ENCODE measurements at places on chromosomes 1 and 21. TPM values are rescaled to one million over a fixed set of nuclear protein-coding genes. Genes with fewer than 3 reads are reported as not detected.

- DNase-seq, result no peak
Observed at GRCh38 chr1:84668185-84668584, 22.1 kb downstream of the SSX2IP start.

- peak; percentile 70 for DNase-seq
Observed at GRCh38 chr1:95236784-95237575, 3.0 kb downstream of the RWDD3 start.

- DNase-seq, result peak; percentile 60
Observed at GRCh38 chr1:26016953-26017545, 4.5 kb upstream of the EXTL1 start.

DNA sequence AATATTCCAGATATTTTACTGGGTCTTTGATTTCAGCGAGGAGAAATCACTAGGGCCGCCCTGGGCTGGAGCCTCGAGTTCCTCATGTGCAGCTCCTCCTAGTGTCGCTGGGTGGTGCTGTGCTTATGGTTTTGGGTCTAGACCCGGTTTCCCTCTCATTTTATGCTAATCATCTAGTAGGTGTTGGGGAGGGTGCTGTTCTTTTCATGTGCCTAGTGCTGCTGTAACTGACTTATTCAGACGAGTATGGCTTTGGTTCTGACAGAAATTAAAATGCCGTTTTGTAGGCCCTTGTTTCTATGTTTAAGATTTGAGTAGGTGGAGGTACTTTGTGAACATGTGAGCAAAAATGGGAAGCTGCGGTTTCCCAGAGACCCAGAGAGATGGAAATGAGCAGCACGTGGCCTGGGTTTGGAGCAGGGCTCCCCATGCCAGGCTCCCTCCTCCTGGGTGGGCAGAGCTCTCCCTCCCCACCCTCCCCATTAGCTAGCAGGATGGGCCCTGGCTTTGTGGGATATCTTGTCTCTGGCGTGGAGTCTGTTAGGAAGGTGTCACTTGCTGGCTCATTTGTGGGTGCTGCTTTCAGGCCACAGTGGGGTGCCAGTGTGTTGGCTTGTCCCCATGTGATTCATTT, 74.0 kb upstream of the GPR88 start:
- peak; percentile 72 for DNase-seq

DNA sequence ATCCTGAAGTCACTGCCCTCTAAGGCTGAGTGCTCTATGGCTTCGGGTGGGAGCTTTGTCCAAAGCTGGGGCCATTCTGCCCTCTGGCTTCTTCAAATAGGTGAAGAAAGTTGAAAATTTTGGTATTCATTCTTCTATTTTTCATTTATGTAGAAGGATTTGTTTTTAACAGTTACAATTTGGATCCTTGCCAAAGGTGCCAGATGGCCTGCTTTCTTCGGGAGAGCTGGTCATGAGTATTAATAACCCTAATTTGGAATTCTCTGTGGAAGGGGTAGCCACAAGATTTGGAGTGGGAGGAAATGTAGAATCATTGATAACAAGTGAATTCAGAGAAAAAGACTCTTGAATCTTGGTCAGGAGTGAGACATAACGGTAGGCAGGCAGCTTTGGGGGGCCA, 370.4 kb upstream of the ST6GALNAC5 start:
- DNase-seq, result no peak

DNA sequence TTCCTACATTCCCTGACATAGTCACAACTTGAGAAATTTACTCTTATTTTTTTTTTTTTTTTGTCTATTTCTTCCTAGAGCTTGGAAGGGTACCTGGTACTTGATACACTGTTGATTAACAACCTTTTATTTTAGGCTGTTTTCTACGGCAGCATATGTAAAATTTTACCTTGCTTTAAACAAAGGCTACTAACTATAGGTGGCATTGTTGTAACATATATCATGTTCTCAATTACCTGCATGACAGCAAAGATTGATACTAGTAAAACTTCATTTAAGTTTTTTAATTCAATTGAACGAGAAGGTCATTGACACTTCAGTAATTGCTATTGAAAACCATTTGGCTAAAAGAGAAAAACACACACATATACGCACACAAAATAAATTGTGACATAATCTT, 238.3 kb upstream of the ESRRG start:
- no peak for DNase-seq

GRCh38 chr1:27138368-27138767, 16.6 kb downstream of the SLC9A1 start:
- DNase-seq, result no peak

GRCh38 chr1:60394436-60394835, 320.9 kb upstream of the C1orf87 start:
- no peak for DNase-seq

GRCh38 chr1:113674591-113674990, 84.7 kb downstream of the PHTF1 start:
- DNase-seq, result no peak

- no peak for DNase-seq
Observed at GRCh38 chr1:212622467-212622866, 13.9 kb downstream of the ATF3 start.

GRCh38 chr1:234163267-234163919, 209.9 kb upstream of the COA6 start:
- DNase-seq, result no peak

- DNase-seq, result no peak
Observed at GRCh38 chr1:157658571-157658970, 42.0 kb downstream of the FCRL3 start.

- DNase-seq, result no peak
Observed at GRCh38 chr1:247360991-247361731, 29.5 kb upstream of the ZNF496 start.

- no peak for DNase-seq
Observed at GRCh38 chr1:27029517-27029916, 16.9 kb upstream of the TENT5B start.

GRCh38 chr1:47181095-47181954, 8.5 kb downstream of the PDZK1IP1 start:
- no peak for DNase-seq

DNA sequence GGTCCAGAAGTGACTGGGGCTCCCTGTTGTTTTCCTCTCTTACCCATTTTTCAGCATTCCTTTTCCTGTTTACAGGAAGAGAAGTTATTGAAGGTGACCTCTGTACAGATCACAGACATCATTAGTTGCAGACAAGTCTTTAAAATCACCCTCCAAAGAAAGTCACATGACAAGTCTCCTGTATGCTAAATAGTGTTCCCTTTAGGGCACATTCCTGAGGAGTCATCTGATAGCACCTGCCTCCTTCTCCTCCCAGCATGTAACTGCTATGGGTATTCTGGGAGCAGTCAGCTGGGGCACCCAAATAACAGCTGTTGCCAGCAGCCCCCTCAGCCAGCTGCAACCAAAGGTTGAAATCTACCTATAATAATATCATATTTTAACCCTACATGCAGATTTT, 200.6 kb downstream of the PTGER3 start:
- DNase-seq, result no peak

DNA sequence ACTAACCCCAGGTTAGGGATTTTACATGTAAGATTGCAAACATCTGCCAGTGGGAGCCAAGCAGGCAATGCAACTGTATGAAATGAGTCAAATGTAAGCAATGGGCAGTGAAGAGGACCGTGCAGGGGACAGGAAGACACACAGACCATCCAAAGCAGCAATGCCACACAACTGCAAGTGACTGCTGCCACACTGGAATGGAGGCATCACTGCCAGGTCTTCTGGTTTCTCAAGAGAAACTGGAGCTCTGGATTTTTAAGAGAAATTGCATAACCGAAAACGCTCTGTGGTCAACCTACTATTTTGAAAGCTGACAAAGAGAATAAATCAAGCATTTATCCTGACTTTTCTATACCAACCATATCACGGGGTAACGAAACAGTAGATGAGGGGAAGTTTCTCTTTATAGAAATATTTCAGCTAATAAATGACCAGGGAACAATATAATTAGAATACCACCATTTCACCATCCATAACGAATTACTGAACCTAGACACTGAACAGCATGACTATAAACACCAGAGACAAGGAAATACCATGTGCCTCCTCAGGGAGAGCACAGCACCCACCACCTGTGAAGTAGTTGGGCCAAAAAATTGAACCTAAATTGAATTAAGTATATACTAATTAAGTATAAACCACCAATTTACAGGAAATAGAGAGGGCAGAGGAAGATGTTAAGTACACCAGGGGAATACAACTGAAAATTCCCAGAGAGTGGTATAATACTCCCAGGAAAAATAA, 4.4 kb downstream of the AK2 start:
- peak; percentile 49 for DNase-seq

GRCh38 chr1:230768903-230769570, 21.8 kb downstream of the CAPN9 start:
- DNase-seq, result peak; percentile 28

DNA sequence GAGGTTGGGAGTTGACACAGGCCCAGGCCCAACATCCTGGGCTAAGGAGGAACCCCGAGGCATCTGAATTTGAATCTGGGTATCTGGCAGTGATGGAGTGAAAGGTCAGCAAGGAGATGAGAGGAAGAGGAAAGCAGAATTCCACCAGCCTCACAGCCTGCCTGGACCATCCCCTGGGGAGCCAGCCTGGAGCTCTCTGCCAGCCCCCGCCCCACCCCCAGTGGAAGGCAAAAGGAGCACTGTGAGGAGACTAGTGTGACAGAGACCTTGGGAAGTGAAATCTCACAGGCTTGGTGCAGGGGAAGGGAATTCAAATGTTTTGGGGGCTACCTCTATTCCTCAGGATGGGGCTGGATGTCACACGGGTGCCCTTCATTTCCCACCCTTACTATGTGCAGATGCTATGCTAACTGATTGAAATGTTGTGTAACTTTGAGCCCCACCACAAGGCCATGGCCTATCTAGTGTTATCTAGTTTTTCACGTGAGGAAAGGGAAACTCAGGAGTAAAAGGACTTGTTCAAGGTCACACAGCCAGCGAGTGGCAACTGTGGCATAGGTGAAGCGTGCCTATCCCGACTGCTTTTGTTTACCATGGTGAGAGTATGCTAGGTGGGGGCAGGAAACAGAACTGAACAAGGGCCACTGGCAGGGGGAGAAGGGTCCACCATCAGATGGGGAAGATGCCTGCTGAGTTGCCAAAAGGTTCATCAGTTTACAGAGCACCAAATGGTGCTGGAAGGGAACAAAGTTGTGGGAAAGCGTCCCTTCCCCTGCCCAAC, 29.8 kb downstream of the AHDC1 start:
- no peak for DNase-seq

- peak; percentile 1 for DNase-seq
Observed at GRCh38 chr1:248404024-248404423, 1.2 kb downstream of the OR2T1 start.

- no peak for DNase-seq
Observed at GRCh38 chr1:182560392-182560984, 28.6 kb downstream of the RNASEL start.

- no peak for DNase-seq
Observed at GRCh38 chr1:232578651-232579195, 51.2 kb downstream of the SIPA1L2 start.

GRCh38 chr1:172298141-172298540, 122.3 kb upstream of the C1orf105 start:
- peak; percentile 28 for DNase-seq

GRCh38 chr1:69919129-69919921, 286.1 kb downstream of the LRRC40 start:
- DNase-seq, result no peak

DNA sequence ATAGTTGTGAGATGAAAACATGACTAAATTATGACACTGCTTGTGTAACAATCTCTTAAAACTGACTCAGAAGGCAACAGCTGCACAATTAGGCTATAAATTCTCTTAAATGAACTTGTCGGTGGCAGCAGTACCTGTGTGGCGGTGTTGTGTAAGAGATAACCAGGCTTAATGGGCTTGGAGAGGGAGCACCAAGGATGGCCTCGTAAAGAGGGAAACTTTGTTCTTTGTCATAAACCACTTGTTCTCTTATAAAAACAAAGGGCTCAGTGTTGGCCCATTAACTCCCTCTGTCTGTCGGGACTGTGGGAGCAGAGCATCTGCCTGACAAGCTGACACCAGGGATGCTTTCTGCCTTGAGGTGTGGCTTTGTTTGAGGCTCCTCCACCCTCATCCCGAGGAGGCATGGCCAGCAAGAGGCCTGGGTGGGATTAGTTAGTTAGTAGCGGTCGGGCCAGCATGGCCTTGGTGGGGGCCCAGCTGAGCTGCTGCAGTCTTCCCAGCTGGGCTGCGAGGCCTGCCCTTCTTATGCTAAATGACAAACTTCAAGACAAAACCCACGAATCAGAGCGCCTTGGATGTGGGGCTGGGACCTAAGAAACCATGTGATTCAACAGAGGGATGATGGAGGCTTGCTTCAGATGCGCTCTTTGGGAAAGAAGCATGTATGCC, 171.4 kb downstream of the CAMTA1 start:
- no peak for DNase-seq

DNA sequence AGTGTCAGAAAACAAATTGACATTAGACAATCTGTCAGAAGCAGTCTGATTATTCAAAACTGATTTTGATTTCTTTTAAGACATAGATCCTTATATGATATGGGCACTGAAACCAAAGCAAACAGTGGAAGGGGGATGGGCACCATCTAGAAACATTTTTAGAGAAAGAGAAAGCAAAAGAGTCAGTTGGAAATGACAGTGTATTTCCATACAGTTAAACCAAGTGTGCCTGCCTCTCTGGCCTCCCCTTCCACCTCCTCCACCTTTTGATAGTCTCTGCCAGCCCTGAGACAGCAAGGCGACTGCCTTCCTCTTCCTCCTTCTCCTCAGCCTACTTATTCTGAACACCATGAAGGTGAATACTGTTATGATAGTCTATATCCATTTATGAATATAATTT, 949.7 kb downstream of the AMY1C start:
- DNase-seq, result no peak

DNA sequence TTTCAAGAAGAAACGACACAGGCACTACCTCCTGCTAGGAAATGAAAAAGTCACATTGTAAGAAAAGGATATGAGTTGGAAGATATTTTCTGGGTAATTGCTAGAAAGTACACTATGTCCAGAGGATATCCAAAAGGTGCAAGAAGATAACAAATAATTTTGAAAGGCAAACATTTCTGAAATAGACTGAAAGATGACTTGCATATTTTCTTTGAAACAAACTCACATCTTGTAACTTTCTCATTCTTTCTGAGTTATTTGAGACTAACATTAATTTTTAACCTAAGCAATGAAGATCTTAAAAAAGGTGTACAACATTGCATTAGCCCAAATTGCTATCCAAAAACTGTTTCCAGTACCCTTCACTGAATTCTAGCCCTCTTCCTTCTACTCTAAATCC, 79.6 kb upstream of the KCTD3 start:
- no peak for DNase-seq

- peak; percentile 57 for DNase-seq
Observed at GRCh38 chr1:20112279-20113000, 6.9 kb downstream of the PLA2G2D start.

TIAM1 gene
- 0.51 TPM for total RNA-seq

VSIG8 gene
- total RNA-seq, result under 0.01 TPM

GPR37L1 gene
- total RNA-seq, result not detected

LRRC8B gene
- total RNA-seq, result 0.83 TPM

ADIPOR1 gene
- 62.4 TPM for total RNA-seq

SGIP1 gene
- total RNA-seq, result 11.0 TPM

HRNR gene
- not detected for total RNA-seq

U2AF1 gene
- total RNA-seq, result 15.2 TPM

ETV3L gene
- total RNA-seq, result not detected

AADACL3 gene
- not detected for total RNA-seq

ZNF695 gene
- total RNA-seq, result 2.6 TPM

PROK1 gene
- not detected for total RNA-seq

LCE4A gene
- not detected for total RNA-seq
